Naive thymus-derived CD8-positive, alpha-beta T cell (primary cell): ENCODE measurements at places on chromosomes 5 and 9.
A peak's percentile ranks its signal among the peaks of the same experiment; 100 is the strongest.

DNA sequence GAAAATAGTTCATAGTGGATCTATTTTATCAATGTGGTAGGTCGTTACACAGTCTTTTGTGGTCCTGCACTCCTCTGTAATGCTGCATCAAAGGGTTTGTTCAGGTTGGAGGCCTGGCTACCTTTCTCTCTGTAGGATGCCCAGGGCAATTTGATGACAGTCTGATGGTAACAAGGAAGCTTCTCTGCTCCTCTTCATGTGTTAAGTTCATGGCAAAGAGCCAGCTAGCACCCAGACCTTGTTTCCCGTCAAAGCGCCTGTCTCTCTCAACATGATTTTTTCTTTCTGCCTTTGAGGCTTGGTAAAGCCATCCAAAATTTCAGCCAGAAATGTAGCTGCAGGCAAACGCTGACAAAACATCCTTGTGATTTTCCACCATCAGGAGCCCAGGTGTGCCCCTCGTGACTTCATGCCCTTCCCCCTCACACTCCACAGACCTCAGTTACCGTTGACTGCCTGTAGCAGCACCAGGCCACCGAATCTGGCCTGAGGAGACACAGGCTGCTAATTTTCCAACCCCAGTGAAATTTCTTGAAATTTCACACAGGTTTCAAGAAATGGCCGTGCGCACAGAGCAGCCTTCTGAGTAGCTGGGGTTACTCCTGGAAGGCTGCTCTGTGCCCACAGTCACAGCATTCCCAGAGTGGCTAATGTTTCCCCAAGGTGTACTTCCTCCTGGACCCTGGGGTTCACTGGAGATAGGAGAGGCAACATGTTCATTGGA, 292.7 kb downstream of the CWC27 start:
- DNase-seq = no peak
- peaks cover 32% of the 10 kb centered on the region for H3K4me1 ChIP-seq
- H3K27ac ChIP-seq = no peak overlapping the region
- H3K27me3 ChIP-seq = peaks cover 6% of the 10 kb centered on the region
- no peaks in the 10 kb centered on the region for H3K36me3 ChIP-seq

DNA sequence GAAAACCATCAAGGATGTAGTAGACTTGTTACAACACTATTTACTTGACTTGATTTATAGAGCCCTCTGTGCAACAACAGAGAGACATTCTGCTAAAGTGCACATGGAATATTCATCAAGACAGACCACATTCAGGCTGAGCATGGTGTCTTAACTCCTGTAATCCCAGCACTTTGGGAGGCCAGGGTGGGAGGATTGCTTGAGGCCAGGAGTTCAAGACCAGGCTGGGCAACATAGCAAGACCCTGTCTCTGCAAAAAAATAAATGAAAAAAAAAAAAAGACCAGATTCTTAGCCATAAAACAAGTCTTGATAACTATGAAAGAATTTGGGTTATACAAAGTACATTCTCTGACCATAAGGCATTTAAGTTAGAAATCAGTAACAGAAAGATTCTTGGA, 25.3 kb downstream of the DENND4C start:
- no peaks in the 10 kb centered on the region for H3K36me3 ChIP-seq
- peaks cover 65% of the 10 kb centered on the region for H3K4me1 ChIP-seq
- H3K4me3 ChIP-seq = no peak overlapping the region
- no peaks in the 10 kb centered on the region for H3K27me3 ChIP-seq
- peak overlapping the region; percentile 43 for H3K27ac ChIP-seq

GRCh38 chr9:84325347-84325973, 15.1 kb downstream of the SLC28A3 start:
- H3K27ac ChIP-seq = no peak overlapping the region
- no peak overlapping the region for H3K4me3 ChIP-seq
- peaks cover 4% of the 10 kb centered on the region for H3K36me3 ChIP-seq
- DNase-seq = no peak
- no peaks in the 10 kb centered on the region for H3K4me1 ChIP-seq

DNA sequence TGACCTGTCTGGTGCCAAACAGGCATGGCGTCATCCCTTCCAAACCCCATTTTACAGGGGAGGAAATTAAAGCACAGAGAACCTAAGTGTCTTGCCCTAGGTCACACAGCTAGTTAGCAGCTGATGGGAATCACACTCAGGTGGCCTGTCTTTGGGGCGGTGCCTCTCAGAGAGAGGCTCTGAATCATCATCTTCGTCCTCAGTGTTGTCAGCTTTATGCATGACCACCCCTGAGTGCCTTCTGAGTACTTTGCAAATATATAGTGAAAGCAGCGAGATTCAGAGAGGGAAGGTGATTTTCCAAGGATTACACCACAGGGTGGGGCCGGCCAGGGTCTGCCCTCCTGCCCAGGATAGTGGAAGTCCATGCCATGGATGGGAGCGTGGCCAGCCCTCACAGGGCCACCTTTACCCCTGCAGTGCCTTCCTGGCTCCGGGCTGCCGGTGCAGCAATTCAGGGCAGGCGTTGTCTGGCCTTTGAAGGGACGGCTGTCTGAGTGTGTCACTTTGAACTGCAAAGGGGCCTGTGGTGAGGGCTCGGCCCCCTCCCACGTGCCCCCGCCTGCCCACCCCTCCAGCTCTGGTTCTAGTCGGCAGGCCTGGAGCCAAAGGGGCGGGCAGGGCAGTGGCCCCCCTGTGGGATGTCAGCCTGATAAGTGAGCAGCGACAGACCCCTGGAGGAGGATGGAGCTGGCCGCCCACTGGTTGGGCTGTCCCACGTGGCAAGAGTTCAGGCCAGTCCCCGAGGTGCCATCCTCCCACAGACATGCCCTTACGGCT, 16.9 kb downstream of the LMX1B start:
- H3K27me3 ChIP-seq = peaks cover 86% of the 10 kb centered on the region
- no peaks in the 10 kb centered on the region for H3K36me3 ChIP-seq
- H3K4me1 ChIP-seq = peaks cover 10% of the 10 kb centered on the region
- no peak overlapping the region for H3K4me3 ChIP-seq

DNA sequence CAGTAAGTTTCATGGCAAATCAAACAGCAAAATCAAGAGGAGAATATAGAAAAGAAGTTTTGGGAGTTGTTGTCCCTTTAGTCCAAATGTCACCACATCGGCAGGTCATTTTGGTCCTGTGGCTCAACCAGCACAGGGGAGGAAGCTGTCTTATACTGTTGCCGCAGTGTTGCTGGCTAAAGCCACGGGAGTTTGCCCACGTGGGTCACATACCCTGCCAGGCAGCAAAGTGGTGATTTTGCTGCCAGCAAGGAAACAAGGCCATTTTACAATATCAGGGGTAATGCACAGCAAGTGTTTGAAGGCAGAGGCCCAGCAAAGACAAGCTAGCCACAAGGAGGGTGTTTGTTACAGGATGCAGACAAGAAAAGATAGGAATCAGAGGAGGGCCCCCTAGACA, 14.5 kb downstream of the GABRA6 start:
- H3K27ac ChIP-seq = no peak overlapping the region
- no peaks in the 10 kb centered on the region for H3K36me3 ChIP-seq
- no peak for DNase-seq
- no peaks in the 10 kb centered on the region for H3K4me1 ChIP-seq
- H3K4me3 ChIP-seq = no peak overlapping the region

- no peak overlapping the region for H3K27ac ChIP-seq
- H3K4me3 ChIP-seq = no peak overlapping the region
- H3K27me3 ChIP-seq = peaks cover 16% of the 10 kb centered on the region
- H3K36me3 ChIP-seq = no peaks in the 10 kb centered on the region
Measured at GRCh38 chr9:113807173-113808061, 68.7 kb upstream of the ZNF618 start.

DNA sequence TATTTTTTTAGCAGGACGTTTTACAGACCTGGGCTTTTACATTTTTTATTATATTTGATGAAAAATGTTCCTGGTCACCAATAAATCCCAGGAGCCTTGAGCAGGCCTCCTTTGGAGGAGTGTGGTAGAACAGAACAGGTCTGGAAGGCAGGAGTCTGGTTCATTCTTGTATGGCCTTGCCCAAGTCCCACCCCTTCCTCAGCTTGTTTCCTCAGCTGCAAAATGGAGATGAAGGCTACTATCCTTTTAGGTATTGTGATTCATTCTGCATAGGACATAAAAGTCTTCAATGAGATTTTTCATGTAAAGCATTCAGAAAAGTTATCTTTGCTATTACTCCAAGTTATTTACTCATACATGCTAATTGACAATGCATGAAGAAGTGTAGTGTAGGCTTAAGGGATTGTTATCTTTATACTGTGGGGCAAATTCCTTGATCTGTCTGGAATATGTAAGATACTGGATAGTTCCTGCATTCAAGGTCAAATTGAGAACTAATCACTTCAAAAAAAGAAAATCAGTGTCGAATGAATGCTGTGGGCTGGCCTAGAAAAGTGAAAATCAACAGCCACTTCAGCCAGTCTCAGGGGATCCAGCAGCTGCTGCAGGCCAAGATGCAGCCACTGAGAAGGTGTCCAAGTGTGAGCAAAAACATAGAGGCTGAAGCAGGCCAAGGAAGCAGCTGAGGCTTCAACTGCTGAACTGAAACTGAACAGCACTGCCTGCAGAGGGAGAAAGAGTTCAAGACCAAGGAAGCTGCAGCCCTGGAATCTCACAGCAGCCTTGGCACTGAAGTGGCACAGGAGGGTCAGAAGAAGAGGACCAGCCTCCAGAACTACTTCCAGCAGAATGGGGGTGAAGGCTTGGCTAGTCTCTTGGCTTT, 15.5 kb upstream of the SLC36A3 start:
- no peaks in the 10 kb centered on the region for H3K36me3 ChIP-seq
- H3K4me1 ChIP-seq = peaks cover 2% of the 10 kb centered on the region
- H3K27me3 ChIP-seq = no peaks in the 10 kb centered on the region
- no peak overlapping the region for H3K4me3 ChIP-seq

DNA sequence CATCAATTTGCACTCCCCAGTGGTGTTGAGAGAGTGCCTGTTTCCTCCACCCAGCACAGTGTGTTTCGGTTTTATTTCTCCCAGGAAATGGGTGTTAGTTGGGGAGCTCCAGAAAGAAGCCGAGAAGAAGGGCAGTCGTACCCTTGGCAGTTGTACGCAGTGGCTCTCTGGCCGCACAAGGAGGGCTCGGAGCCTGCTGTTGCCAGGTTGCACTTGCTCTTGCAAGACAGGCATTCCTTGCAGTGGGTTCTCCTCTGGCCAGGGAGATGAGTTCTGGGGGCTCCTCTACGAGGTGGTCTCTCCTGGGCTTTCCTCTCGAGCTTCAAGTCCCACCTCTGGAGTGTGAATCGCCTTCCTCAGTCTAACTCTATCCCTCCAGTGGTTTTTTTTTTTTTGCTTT, 29.1 kb downstream of the QRFP start:
- H3K36me3 ChIP-seq = peaks cover 1% of the 10 kb centered on the region
- no peak overlapping the region for H3K4me3 ChIP-seq
- H3K27me3 ChIP-seq = no peaks in the 10 kb centered on the region
- peaks cover 4% of the 10 kb centered on the region for H3K4me1 ChIP-seq
- no peak overlapping the region for H3K27ac ChIP-seq

DNA sequence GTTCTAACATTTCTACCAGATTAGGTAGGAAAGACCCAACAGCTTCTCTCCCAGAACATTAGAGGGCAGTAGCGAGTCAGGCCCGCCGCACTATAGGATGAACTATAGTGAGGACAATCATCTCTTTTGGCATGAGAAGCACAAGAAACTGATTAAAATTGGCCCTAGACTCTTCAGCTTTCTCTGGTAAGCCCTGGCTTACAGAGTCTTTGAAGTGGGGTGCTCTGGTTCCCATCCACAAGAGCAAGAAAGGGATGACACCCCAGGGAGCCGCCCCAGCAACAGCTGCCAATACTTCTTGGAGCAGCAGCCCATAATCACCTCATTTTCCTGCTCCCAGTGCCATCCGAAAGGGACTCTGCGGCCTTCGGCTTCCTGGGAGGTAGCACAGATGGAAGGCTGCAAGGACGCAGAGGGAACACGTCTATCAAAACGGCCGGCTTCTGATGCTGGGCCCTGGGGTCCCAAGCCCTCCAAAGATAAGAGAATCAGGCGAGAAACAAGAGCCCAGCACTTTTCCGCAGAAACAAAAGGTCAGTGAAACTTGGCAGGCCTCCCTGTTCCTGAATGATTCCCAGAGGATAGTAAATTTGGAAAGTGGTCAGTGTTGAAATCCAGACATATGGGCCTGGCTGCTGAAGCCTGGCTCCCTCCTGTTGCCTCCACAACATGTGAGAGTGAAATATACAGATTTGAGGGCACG, 69.3 kb downstream of the HSD17B3 start:
- H3K4me3 ChIP-seq = no peak overlapping the region
- DNase-seq = peak; percentile 38
- H3K36me3 ChIP-seq = no peaks in the 10 kb centered on the region

DNA sequence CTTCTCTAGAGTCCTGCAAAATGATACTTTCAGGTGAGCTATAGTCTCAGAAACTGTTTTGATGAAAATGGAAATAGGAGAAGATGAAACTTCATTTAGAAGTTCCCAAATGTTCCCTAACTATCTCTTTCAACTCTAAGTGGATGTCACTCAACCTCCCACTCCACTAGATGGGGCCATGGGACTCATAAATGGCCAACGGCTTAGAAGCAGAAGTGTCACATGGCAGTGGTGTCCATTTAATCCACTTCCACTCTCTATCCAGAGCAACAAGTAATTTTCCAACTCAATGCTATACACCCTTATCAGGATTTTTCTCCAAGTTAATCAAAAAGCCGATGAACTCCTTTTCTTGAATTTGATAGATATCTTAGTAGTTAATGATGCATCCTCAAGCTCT, 295.7 kb downstream of the EDIL3 start:
- DNase-seq = no peak
- H3K4me3 ChIP-seq = no peak overlapping the region

DNA sequence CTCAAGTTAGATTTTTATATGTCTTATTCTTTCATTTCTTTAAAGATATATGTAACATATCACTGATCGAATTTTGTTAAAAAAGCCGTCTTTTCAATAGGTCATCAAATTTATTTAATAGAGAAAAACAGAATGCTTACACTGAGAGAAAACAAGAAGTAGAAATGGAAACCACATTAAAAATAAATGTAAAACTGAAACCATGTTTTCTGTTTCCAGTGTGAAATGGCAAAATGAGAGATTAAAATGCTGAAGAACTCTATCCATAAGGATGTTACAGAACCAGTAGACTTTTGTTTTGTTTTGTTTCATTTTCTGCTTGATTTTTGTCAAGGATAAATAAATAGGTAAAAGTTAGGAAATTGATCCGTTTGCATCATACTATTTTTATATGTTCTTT, 210.1 kb downstream of the PRDM9 start:
- H3K4me3 ChIP-seq = no peak overlapping the region
- no peak overlapping the region for H3K27ac ChIP-seq
- no peaks in the 10 kb centered on the region for H3K36me3 ChIP-seq
- no peaks in the 10 kb centered on the region for H3K27me3 ChIP-seq
- DNase-seq = no peak
- no peaks in the 10 kb centered on the region for H3K4me1 ChIP-seq

GRCh38 chr9:128575469-128575868, 23.1 kb downstream of the SPTAN1 start:
- no peaks in the 10 kb centered on the region for H3K27me3 ChIP-seq
- no peak overlapping the region for H3K4me3 ChIP-seq
- H3K36me3 ChIP-seq = peaks cover 92% of the 10 kb centered on the region
- no peaks in the 10 kb centered on the region for H3K4me1 ChIP-seq
- H3K27ac ChIP-seq = peak overlapping the region; percentile 83

GRCh38 chr5:177419046-177419445, 7.4 kb upstream of the GRK6 start:
- no peak for DNase-seq
- H3K27me3 ChIP-seq = no peaks in the 10 kb centered on the region
- H3K27ac ChIP-seq = no peak overlapping the region
- peaks cover 19% of the 10 kb centered on the region for H3K4me1 ChIP-seq
- no peaks in the 10 kb centered on the region for H3K36me3 ChIP-seq

GRCh38 chr9:98579700-98580099, 129.0 kb downstream of the GABBR2 start:
- no peaks in the 10 kb centered on the region for H3K36me3 ChIP-seq
- DNase-seq = no peak
- H3K27ac ChIP-seq = no peak overlapping the region
- H3K4me1 ChIP-seq = peaks cover 14% of the 10 kb centered on the region
- peaks cover 31% of the 10 kb centered on the region for H3K27me3 ChIP-seq
- H3K4me3 ChIP-seq = no peak overlapping the region
